GM13976 (cell line): ENCODE measurements at places on chromosomes 2 and 18.

GRCh38 chr2:35114765-35115164 lies 1240.8 kb upstream of the CRIM1 start:
- no peak for DNase-seq

GRCh38 chr2:40189881-40190280 lies 262.0 kb downstream of the SLC8A1 start:
- no peak for DNase-seq

GRCh38 chr2:110101280-110101844 lies 14.3 kb downstream of the MALL start:
- DNase-seq, result no peak

GRCh38 chr2:194610297-194610696 lies 1046.7 kb upstream of the SLC39A10 start:
- DNase-seq, result no peak

GRCh38 chr18:32010124-32010721 lies 8.4 kb upstream of the RNF125 start:
- DNase-seq, result no peak

- DNase-seq, result no peak
Measured at GRCh38 chr2:161425728-161426454, 9.8 kb downstream of the TBR1 start.

DNA sequence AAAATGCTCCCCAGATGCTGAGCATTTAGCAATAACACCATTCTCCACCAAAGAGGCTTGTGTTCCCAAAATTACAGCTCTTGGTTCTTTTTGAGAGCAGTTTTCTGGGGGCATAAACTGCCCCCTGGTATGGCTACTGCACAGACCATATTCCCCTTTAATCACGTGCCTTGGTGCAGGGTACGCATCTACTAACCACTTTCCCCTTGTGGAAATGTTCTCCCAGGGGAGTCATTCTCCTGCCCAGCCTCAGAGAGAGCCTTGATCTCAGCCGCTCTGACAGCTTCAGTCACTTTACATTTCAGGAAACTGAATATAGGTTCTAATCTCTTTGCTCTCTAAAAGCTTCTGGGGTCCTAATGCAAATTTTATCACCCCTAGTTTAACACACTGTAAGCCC lies 44.7 kb upstream of the EML6 start:
- DNase-seq, result no peak
